ENCODE measurements at places on chromosomes 5 and 9.
A peak's percentile ranks its signal among the peaks of the same experiment; 100 is the strongest.

DNA sequence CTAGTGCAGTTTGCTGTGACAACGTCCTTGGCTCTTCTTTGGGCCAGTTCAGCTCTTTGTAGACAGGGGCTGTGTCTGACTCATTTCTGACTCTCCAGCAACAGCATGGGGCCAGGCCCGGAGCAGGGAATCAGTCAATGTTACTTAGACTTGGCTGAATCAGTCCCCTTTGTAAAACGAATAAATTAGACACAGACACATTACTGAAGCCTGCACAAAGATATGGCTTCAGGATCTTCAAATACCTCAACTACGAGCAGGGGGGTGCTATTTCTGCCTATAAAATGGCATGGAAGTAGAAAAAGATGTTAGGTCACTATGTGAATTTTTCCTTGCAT lies 204.7 kb downstream of the TTLL11 start:
- peak; percentile 93 for DNase-seq

- DNase-seq, result peak; percentile 58
Observed at GRCh38 chr5:122262103-122262502, 49.9 kb upstream of the SNCAIP start.

GRCh38 chr5:120141076-120141475 lies 323.0 kb upstream of the PRR16 start:
- DNase-seq, result no peak

GRCh38 chr5:163993126-163993525 lies 487.7 kb downstream of the MAT2B start:
- peak; percentile 9 for DNase-seq

DNA sequence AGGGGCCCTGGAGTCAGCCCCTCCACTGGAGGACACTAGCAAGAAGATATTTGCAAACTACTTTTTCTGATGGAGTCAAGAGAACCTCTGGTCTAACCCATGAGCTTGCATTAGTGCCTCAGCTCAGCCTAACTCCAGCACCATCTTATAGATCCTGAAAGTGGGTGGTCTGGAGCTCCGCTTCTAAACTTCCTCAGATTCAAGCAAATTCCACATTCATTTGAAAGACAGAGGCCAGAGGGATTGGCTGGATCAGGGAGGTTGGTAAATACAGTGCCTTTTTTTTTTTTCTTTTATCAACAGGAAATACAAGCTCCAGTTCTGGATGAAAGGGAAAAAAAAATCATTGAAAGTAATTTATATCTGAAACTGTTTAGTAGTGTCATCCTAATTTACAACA lies 99.9 kb downstream of the ENC1 start:
- no peak for DNase-seq

DNA sequence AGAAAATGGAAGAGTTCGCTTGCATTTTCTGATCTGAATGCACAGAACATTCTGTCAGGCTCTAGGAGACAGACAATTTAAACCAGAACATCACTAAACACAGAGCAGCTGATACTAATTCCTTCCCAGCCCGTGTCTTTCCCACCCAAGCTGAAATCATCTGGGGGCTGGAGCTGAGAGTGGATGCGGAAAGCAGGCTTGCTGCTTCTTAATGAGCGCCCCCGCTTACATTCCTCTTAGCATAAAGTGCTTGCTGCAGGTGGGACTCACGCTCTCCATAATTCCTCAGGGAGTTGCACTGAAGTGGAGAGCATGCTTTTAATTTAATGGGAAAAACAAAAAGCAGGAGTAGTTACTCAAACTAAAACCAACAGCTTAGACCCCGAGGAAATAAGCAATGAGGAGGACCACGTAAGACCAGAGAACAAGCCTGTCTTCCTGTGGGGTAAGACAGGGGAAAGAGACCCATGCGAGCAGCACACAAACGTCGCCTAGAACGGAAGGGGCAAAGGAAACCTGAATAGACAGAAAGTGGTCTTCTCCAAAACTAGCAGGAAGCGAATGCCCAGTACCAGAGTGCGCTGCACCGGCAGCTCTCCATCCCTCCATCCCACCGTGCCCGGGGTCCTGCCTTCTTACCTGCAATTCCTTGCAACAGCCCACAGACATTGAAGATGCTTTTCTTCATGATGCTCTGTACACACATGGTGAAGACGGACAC lies 139.3 kb downstream of the LHFPL2 start:
- DNase-seq, result no peak
